ENCODE measurements at places on chromosomes 5 and 9.

GRCh38 chr5:54882101-54882500 lies 103.3 kb downstream of the ESM1 start:
- DNase-seq: no peak

DNA sequence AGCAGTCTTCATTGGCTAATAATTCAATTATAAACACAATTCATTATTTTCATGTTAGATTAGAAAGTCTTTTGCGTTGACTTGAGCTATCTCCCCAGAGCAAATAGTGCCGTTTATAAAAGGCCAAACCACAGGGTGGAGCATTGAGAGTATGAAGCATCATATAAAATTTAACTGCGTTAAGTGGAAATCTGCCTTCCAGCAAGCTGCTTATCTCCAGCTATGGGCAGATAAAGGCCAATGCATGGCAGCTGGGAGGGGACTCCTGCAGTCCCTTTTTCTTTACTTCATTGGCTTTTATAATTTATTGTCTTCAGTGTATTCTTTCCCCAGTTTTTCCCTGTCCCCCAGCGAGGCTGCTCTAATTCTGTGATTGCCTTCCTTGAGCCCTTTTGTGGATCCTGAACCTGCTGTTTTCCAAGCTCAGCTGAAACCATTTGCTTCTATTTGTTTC lies 113.7 kb downstream of the TMEM232 start:
- no peak for DNase-seq

GRCh38 chr5:57229313-57229712 lies 55.5 kb downstream of the GPBP1 start:
- DNase-seq: no peak

DNA sequence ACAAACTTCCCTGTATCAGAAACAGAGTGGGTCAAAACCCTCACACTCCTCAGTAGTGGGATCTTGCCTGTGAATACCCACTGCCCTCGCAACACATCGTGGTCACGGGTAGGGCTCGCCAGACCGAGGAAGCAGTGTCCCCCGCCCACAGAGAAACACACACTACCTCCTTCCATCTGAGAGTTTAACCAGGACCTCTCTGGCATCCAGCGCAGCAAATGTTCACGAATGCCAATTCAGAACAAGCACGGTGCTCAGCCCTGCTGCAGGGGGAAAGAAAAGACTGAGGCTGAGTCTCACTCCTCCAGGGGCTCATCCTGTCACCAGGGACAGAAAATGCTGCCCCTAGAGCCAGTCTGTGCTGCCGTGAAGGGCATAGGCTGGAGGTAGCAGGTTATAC lies 42.5 kb upstream of the SYNPO start:
- no peak for DNase-seq

GRCh38 chr9:93255494-93255867 lies 71.5 kb downstream of the WNK2 start:
- DNase-seq: no peak

Data from IMR-90 (cell line).